ENCODE measurements at places on chromosomes 4 and X.

- DNase-seq, result no peak
Observed at GRCh38 chr4:4446434-4446833, 59.5 kb downstream of the NSG1 start.

DNA sequence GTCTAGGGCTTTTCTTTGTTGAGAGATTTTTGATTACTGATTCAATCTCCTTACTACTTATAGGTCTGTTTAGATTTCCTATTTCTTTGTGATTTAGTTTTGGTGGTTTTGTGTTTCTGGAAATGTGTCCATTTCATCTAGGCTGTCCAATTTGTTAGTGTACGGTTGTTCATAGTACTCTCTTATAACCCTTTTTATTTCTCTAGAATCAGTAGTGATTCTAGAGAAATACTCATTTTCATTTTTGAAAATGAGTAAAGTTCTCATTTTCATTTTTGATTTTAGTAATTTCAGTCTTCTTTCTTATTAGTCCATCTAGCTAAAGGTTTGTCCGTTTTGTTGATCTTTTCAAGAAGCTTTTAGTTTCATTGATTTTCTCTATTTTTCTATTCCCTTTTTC lies 7.5 kb downstream of the IL13RA1 start:
- no peak for DNase-seq

DNA sequence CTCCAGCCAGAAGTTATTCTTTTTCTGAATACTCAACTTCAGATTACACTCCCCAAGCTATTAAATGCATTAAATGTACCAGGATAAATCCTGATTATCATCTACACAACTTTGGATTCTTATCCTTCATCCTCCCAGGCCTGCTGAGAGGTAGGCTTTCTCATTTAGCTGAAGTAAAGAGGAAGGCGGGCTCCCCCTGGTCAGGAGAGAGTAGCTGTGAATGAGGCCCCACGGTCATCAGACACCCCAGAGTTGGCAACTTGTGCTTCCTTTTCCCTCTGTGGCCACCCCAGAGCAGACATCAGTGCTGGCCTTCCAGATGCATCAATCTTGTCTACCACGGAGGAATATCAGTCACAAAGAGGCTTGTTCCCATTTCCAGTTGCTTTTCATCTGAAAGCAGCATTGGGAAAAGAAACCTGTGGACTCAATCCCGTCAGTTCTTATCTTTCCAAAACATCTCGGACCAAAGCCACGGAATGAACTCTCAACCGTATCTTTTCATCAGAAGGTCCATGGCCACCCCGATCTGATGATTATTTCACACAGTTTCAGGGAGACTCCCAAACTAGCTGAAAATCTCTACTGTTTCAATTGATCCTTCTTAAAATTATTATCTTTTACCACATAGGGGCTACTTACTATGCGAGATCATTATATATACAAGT lies 79.2 kb downstream of the FBXO8 start:
- no peak for DNase-seq

GRCh38 chrX:5681159-5681558 lies 547.5 kb downstream of the NLGN4X start:
- DNase-seq, result no peak

DNA sequence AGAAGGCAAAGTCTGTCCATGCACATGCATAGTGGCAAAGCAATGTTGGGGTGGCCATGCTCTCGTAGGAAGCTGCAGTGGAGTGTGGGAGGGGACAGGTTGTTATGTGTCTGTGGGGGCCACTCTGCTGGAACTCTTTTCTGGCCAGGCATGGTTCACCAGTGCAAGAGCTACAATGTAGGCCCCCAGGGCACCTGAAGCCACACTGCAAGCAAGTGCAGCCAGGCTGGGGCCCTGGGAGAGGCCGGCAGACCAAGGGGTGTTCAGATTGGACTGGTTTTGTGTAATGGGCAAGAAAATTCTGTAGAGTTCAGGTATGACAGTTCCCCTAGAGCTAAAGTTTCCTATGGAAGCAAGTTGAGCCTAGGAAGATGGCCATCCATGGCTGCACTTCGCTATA lies 97.0 kb upstream of the ZC4H2 start:
- DNase-seq, result no peak

DNA sequence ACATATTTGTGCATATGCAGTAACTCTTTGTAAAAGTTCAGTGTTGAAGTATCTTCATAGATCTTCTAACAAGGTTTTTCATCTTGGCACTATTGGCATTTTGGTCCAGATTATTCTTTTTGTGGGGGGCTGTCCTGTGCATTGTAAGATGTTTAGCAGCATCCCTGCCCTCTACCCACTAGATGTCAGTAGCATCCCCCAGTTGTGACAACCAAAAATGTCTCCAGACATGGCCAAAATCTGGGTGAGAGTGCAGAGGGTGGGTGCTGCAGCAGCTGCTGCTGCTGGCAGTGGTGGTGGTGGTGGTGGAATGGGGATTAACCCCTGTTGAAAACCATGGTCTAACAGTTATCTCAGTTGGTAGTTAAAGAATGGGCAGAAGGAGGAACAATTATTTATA lies 370.0 kb downstream of the GPAT3 start:
- DNase-seq, result no peak

DNA sequence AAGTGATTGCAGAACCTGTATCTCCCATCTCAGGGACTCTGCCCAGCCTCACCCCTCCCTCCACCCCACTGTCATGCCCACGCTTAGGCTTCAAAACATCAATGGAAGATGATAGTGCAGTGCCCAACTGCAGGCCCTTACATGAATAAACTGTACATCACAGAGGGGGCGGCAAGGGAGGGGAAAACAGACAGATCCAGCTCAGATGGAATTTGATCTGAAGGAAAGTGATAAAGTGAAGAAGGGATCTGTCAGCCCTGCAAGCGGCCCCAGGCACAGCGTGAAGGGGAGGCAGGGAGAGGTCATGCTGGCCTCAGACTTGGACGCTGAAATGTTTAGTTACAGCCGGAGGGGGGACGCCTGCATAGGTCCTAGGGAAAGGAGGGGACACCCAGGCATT lies 38.5 kb downstream of the GYG2 start:
- DNase-seq, result no peak

- DNase-seq, result no peak
Observed at GRCh38 chr4:185713272-185713671, 98.7 kb downstream of the SORBS2 start.
